ENCODE measurements at places on chromosomes 7 and 10.

DNA sequence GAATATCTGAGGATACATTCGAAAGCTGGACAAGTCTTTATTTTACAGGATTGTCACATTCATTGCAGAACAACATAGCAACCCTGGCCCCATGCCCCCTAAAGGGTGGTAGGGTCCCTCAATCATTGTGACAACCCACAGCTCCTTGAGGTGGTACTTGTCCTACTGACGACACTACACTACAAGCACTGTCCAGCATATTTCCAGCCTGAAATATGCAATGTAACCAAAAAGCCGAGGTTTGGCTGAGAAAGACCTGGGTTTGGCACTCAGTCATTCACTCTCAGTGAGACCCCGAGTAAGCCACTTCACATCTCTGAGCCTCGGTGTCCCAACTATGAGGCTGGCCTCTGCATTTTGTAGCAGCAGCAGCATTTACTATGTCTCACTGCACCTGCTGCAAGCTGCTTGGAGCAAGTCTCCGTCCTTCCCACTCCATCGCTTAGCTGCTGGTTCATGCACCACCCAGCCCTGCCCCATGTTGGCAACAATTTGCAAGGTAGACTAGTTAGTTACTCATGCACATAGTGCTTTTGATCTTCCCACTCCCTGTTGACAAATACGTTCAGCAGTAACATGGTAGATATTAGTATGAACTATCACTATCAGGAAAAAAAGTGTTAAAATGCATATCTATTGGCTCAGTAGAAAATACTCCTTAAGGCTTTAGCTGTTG is 43.6 kb upstream of the TNPO3 start:
- DNase-seq = no peak

DNA sequence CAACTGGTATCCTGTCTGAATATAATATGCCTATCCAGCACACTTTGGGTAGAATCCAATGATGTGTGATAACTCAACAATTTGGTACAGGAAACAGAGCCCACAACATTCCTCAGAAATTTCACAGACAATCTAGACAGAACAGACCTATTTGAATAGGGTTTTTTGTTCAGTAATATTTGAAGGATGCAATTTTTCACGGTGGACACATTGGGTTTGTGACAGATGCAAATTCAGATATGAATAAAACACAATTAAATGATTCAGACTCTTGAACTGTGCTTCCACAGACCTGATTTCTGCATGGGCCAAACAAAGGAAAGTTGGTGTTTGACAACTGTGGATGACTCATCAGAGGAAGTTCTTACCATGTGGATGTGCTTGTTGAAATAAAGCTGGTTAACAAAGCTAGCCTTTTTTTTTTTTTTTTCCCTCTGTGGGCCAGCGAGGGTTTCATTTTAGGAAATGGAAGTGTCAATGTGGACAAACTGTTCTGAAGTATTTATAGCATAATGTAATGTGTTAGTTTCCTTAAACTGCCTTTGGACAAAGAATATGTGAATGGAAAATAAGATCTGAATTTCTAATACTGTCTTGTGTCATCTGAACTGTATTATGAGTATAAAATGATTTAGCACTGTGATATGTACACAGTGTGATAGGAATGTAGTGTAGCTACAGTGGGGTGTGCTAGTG is 43.2 kb upstream of the FAM133B start:
- DNase-seq = no peak

GRCh38 chr7:119900996-119901672 is 371.8 kb upstream of the KCND2 start:
- DNase-seq = no peak

- DNase-seq = no peak
These were observed 322.3 kb upstream of the AOAH start for GRCh38 chr7:37046531-37047079.

DNA sequence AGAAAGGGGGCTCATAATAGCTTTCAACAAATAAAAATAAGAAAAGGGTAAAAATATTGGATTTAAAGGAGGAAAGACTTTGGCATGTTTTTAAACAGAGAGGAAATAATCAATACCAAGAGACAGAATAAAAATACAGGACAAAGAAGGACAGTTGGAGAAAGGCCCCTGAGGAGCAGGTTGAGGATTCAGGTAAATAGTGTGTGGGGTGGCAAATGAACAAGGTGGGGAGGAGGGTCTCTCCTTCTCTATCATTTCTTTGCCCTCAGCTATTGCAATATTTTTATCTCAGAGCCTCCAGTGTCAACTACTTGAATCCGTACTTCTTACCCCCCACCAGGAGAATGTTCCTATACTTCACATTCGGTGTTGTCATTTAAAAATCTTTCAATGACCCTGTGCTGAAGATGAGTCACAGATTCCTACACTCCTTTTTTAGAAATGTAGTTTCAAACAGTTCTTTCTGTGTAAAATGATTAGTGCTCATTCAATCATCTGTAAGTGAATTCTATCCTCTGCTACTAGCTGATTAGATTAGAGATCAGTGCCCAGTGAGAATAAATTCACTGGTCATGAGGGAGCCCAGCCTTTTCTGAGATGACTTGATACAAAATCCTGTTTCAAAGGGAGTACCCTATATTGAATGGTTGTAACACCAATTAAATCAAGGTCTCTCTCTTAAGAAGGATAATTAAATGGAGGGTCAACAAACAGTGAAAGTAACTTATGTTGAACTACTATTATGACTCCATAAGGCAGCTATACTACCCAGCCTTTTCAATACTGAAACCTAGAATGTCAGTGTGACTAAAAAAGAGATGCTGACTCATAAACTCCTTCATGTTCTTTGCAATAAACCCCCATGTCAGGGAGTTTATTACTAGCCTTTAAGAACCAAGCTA is 50.4 kb upstream of the WNT16 start:
- no peak for DNase-seq

- DNase-seq = no peak
These were observed 56.1 kb downstream of the MKI67 start for GRCh38 chr10:128070161-128070560.

Data from omental fat pad (tissue), 4 donors.